ACHN (cell line): ENCODE measurements at places on chromosomes 11 and 22.

DNA sequence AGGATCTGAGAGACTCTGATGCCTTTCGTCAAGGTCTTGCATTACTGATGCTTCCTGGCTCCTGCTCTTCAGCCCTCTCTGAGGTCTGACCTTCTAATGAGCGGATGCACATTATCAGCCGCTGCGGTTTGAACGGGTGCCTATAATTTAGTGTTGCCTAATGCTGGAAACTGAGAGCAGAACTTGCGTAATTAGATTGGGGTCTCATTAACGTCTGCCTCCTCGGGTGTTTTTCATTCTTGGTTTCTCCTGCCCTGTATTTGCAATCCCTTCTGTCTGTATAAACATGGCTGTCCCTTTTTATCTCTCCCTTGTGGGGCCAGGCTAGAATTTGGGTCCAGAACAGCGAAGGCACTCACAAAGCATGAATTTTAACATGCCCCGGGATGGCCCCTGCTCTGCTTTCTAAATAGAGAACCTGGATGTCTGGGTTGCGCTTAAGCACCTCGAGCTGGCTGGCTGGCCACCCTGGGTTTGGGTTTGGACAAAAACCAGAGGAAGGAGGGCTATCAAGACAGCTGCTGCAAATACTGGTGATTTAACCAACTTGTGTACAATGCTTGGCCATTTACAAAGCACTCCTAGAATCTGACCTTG, 118.6 kb downstream of the TIMP3 start:
- no peak for DNase-seq

DNA sequence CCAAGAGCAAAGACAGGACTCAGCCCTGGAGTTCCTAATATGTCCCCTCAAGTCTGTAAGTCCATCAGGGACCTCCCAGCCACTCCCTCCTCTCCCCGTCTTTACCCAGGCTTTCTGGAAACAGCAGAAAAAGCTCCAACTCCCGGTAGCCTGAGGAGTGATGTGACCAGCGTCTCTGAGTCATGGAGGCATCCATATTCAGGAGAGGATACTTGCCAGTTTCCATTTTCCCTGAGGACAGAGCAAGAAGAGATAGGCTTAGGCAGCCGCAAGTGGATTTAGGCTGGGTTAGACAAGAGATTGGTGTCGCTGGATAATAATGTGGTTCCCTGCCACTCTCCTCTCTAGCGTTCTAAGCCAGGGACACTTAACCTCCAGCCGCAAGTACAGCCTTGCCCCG, 206.6 kb downstream of the GRIK4 start:
- no peak for DNase-seq

DNA sequence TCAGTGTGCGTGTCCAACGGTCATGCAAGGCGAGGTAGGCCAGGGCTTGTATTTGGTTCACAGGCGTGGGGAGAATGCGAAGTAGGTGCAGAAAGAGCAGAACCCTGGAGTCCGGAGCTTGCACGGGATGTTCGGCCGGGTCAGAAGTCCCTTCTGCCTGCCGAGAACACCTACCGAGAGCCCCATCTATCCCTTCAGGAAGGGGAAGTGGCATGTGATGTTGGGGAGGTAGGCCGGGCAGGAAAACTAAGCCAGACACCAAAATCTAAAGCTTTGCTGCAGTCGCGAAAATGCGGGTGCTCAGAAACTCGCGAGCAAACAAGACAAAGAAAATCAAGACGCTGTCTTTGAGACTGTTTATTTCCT, 435 bp upstream of the TAF6L start:
- DNase-seq = no peak

- DNase-seq = no peak
Measured at GRCh38 chr11:124801636-124802312, 1.6 kb upstream of the MSANTD2 start.

DNA sequence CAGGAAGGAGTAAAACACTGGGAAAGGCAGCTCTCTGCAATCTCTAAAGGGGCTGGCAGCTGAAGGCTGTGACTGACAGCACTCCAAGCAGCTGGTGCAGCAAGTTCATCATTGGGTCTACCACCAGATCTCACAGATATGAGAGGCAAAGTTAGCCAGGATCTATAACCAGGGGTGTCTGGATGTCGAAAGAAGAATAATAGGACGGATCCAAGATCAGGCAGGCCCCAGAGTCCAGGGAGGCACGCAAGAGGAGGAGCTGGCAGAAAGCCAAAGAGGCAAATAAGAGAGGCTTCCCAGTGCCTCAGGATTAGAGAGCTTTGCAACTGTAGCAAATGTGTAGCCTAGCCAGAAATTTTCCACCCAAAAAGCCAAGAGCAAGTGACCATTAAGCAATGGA, 77.1 kb downstream of the RBMXL2 start:
- DNase-seq = no peak

GRCh38 chr11:47468598-47469214, 19.8 kb upstream of the RAPSN start:
- DNase-seq = no peak

DNA sequence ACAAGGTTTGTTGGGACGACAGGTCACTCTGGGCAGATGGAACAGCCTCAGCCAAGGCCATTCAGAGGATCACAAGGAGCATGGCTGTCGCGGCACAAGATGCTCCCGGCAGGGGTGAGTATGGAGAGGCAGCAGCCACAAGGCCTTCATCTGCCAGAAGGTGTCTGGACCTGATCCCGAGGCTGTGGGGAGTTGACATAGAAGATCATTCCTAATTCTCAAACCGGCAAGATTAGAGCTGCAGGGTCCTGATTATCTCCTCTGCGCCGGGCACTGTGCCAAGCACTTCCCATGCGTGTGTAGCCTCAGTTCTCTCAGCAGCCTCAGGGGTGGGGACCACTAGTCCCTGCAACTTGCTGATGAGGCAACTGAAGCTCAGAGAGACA, 32.3 kb upstream of the RFPL3 start:
- no peak for DNase-seq

DNA sequence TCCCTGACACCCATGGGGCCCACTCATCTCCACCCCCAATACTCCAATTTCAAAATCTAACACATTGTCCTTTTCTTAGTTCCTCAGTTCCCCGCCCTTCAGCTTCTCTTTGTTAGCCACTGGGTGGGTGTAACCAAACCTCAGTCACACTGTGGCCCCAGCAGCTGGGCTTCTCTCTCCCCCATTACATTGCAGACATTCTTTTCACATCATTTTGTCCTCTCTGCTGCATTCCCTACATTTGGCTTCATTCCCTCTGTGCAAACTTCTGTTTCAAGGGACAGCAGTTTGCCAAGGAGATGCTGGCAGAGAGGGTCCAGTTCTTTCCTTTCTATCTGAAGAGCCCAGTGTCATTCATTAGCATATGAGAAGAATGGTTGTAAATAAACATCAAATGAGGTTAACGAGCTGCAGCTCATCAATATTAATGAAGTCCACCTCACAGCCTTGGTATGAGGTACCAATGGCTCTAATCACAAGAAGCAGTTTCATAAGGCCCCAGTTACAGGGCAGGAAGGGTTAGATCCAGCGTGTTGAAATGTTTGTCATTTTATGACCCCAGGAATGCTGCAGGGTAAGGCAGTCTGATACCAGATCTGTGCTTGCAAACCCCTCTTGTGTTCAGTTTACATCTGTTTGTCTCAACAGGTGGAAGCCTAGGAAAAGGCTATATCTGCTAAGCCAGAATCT, 72.3 kb downstream of the ARFGAP2 start:
- DNase-seq = no peak

- DNase-seq = no peak
Measured at GRCh38 chr22:17079572-17079971, 5.2 kb upstream of the IL17RA start.

DNA sequence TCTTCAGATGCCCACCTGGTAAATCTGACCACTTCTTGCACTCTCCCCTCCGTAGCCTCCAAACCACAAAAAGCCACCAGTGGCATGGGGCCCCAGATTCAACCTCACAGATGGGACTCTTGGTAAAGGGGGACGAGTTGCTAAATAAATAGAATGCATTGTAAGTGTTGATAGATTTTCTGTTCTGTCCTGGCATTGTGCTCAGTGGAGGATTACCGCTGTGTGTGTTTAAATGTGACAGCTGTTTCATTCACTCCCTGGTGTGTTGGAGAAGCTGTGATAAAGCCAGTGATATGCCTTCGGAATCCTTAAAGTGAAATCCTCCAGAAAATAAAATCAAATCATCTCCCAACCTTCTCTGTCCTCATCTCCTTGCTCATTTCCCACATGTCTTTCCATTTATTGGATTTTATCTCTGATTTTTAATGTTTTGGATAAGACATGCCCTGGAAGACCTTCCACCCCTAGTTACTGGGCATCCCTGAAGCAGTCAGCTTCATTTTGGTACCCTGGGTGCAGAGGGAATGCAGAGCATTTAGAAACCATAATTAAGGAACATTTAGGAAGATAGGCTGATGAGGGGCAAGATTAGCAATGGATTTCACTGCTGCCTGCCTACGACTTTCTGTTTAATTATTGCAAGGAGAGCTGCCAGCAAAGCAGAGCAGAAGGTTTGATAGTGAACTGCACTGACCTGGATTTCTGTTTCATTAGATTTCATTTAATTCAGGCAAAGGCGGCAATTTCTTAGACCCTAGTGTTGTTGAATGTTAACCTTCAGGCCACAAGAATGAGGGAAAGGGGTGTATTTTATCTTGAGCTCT, 460.9 kb upstream of the KIRREL3 start:
- no peak for DNase-seq

- DNase-seq = peak; percentile 25
Measured at GRCh38 chr22:29032014-29032475, 29.6 kb downstream of the C22orf31 start.

DNA sequence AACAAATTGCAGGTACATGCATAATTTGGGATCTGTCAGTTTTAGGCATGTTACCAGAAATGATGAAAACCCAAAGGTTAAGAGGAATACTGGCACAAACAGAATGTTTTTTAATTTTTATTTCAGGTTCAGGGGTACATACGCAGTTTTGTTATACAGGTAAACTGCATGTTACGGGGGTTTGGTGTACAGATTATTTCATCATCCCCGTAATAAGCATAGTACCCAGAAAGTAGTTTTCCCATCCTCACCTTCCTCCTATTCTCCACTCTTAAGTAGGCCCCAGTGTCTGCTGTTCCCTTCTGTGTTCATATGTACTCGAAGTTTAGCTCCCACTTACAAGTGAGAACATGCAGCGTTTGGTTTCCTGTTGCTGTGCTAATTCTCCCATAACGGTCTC, 33.0 kb downstream of the PI4KA start:
- no peak for DNase-seq

- no peak for DNase-seq
Measured at GRCh38 chr11:7673724-7674434, 579 bp upstream of the CYB5R2 start.

- DNase-seq = no peak
Measured at GRCh38 chr11:1656061-1656441, 26.5 kb downstream of the KRTAP5-5 start.

DNA sequence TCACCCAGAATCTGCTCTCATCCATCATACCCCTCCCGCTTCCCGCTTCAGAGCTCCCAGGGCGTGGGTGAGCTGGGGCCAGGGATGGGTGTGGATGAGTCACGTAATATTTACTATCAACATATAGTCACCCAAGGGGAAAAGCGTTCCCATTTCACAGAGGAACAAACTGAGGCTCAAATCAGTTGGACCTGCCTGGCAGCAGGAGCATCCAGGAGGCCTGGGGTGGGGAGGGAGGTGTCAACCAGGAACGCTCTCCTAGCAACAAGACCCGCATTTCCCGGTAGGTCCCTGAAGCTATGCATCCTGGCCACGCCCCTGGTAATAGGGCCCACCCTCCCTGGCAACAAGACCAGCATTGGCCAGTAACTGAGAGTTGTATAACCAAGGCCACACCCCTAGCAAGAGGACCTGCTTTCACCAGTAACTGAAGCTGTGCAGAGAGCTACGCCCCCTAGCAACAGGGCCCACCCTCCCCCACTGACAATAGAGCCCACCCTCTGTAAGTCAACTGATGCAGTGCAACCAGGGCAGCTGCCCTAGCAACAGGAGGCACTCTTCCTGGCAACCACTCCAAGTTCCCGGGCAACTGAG, 32.7 kb upstream of the TXNRD2 start:
- DNase-seq = peak; percentile 46

DNA sequence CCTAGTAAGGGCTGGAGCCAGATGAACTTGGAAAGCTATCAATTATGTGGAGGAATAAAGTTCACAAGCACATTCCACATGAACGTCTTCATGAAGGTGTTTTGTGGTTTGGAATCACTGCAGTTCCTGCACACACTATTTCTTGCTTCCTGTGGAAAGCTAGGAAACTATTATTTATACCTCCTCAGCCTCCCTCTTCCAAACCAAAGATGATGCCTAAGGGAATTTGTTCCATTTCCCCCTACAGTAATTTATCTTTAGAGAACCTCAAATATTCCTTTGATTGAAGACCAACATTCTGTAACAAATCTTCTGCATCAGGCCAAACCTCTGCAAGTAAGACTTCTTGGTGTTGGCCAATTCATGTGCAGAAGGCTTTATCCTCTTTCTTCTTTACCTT, 115.8 kb upstream of the ARHGAP20 start:
- no peak for DNase-seq

DNA sequence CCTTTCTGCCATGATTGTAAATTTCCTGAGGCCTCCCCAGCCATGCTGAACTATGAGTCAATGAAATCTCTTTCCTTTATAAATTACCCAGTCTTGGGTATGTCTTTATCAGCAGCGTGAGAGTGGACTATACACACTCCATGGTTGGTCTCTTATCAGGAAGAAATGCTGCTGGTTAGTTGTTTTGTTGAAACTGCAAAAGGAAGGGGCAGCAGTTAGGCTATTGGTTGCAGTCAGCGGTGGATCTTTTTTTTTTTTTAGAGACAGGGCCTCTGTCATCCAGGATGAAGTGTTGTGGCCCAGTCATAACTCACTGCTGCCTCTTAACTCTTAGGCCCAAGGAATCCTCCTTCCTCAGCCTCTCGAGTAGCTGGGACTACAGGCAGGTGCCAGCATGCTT, 51.7 kb downstream of the HSD17B12 start:
- DNase-seq = no peak

DNA sequence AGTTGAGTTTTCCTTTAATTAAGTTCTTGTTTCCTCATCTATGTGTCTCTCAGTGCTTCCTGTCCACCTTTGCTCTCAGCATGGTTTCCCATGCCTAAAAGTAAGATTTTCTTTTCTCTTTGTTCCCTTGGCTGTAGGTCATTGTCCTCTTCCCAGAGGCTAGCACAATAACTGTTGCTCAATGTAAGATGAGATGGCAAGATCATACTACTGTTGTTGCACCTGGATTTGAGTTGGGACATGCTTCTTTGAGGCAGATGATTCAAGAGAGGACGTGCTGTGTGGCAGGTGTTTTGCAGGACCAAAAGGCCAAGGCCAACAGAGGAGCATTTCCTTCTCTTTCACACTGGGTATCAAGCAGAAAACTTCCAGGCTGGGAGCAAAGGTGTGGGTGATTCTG, 11.3 kb upstream of the NELL1 start:
- DNase-seq = no peak
